Frontal cortex (tissue), 4 donors: ENCODE measurements at places on chromosomes 6 and 20. TPM values are rescaled to one million over a fixed set of nuclear protein-coding genes. Genes with fewer than 3 reads are reported as not detected.

GRCh38 chr6:170253226-170253909 is 37.5 kb downstream of the DLL1 start:
- no peak for DNase-seq

DNA sequence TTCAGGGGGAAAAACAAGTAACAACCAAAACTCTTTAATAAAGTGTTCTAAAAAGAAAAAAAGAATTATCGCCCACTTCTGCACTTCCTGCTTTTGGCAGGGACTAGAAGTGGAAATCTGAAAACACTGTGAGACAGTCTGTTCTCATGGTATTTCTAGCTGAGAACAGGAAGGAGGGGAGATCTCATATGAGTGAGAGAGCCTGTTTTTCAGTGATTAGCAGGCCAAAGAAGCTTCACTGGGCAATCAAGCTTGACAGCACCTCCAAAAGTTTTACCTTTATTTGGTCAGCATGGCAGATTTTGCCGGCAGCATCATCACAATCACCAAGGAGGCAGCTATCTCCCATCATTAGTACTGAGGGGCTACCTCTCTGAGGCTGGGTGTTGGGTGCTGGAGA is 79.5 kb upstream of the ATXN1 start:
- DNase-seq = no peak

- no peak for DNase-seq
Observed at GRCh38 chr6:152595499-152595898, 41.7 kb downstream of the SYNE1 start.

DNA sequence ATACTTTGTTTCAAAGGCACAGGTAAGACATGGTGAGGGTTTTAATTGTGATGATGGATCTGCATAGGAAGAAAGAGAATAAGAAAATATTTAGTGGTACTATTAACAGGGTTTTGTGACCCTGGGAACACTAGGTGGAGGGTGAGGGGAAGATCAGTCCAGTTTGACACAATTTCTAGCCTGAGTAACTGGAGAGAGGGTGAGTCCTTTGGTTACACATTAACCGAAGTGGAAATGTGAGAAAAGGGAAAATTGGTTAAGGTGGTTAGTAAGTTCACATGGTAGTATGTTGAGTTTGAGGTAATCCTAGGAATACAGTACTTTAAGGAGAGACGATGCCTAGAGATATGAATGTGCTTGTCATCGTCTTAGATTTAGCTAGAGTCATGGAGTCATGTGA is 54.8 kb upstream of the POU3F2 start:
- DNase-seq = no peak

DNA sequence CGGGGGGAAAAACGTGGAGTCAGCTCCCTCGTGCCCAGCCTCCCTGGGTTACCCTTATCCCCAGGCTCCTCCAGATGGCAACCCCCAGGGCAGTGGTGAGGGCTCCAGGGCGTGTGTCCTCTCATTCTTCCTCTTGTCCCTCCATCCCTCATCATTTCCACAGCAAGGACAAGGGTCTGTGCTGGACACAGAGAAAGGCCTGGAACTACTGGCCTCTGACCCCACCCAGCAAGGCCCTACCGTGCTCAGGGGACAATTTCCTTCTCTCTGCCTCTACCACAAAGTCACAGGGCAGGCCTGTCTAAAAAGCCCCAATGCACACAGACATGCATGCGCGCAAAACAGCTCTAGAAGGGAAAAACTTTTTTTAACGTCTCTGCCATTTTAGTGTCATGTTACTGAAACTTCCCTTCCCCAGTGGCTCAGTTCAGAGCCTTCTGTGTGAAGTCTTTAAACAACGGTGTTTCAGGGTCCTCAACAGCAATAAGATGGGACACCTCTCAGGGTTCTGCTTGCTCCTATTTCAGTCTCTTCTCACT is 1.1 kb upstream of the SLC35B2 start:
- DNase-seq = no peak

DNA sequence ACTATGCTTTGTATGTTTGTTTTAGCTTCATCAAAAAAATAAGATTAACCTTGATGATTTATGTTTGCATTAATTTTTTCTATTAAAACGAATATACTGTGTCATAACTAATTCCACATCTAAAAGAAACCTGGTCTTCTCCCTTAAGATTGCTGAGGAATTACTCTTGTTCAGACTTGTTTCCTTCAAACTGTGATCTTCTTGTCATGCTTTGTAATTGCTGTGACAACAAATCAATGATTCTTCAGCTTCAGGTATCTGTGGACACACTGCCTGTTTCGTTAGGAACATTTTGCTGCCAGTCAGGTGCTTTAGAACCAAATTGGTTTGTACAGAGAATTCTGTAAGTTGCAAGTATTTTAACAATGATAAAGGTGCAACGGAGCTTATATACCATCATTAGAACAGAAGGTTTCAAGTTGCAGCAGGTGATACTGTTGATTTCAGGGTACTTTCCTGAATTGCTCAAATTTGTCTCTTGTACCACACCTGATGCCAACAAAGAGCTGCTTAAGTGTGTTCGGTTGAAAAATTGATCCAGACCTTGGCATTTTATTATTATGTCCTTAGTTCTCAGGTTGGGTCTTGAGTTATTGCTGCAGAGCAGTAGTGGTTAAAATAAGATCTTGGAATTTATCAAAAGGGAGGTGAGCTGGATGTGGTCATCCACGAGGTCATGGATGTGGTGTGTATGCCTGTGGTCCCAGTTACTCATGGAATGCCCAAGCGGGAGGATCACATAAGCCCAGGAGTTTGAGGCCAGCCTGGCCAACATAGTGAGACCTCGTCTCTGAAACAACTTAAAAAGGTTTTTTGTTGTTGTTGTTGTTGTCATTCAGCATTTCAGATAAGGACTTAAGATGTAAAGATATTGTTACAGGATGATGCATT is 19.5 kb downstream of the SYTL3 start:
- no peak for DNase-seq

DNA sequence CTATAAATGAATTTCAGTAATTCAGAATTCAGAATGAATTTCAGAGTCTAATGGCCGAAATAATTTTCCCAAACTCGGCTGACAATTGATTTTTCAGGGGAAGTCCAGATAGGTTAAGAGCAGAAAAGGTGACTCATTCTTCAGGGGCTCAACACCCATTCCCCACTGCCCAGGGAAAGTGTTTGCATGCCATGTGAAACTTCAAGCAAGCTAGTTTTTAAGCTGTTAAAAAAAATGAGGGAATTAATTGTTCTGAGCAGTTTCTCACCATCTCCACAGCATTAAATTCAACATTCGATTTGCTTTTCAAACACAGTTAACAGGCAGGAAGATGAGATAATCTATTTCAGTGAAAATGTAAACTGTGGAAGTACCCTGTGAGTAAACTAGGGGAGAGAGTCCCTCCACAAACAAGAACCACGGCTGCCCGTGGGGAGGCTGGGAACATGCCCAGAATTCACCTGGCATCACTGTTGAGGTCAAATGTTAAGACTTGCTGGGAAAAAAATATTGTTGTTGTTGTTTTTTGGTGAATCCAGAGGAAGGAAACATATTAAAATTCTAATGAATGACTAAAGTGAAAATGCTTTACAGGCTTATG is 650.8 kb upstream of the AGPAT4 start:
- no peak for DNase-seq

The C6orf132 gene
- under 0.01 TPM for total RNA-seq

The SLC52A3 gene
- total RNA-seq = under 0.01 TPM

The MARCKS gene
- total RNA-seq = 498 TPM

The JPH2 gene
- total RNA-seq = under 0.01 TPM

The LAMA5 gene
- total RNA-seq = 11.4 TPM

The CFAP61 gene
- 2.0 TPM for total RNA-seq

The GABRR1 gene
- total RNA-seq = not detected

The GDAP1L1 gene
- 131 TPM for total RNA-seq
